ENCODE measurements at places on chromosomes 16 and 17.

GRCh38 chr17:80941171-80941570 lies 50.5 kb upstream of the CHMP6 start:
- no peak for DNase-seq

DNA sequence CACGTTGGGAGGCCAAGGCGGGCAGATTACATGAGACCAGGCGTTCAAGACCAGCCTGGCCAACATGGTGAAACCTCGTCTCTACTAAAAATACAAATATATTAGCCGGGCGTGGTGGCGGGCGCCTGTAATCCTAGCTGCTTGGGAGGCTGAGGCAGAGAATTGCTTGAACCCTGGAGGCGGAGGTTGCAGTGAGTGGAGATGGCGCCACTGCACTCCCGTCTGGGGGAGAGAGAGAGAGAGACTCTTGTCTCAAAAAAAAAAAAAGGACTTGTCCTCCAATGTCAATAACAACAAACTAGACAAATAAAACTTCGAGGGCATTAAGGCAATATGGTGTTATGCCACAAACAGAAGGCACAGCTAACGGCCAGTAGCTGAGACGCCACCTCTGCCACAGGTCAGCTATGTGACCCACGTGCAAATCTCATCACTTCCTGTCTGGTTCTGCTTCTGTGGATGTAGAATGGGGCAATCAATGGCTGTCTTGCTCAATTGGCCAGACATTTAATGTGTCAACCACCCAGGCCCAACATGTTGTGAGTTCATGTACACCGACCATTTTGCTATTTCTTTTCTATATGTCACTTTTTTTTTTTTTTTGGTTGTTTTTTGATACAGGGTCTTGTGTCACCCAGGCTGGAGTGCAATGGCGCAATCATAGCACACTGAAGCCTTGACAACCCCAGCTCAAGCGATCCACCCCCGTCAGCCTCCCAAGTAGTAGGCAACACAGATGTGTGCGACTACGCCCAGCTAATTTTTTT lies 834 bp upstream of the TXNDC11 start:
- no peak for DNase-seq

GRCh38 chr17:2174468-2175293 lies 119.8 kb downstream of the HIC1 start:
- no peak for DNase-seq

- no peak for DNase-seq
These were observed 46.5 kb upstream of the GINS3 start for GRCh38 chr16:58345574-58346354.

DNA sequence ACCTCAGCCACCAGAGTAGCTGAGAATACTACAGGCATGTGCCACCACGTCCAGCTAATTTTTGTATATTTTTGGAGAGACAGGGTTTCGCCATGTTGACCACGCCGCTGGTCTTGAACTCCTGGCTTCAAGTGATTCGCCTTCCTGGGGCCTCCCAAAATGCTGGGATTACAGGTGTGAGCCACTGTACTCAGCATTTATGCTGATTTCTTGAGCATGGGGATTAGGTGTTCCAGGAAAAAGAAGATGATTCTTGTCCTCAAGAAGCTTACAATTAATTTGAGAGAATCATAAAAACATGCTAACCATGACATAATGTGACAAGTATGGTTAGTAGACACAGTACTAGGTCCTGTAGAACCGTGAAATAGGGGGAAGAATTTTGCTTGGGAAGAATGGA lies 30.9 kb downstream of the NACA2 start:
- no peak for DNase-seq

DNA sequence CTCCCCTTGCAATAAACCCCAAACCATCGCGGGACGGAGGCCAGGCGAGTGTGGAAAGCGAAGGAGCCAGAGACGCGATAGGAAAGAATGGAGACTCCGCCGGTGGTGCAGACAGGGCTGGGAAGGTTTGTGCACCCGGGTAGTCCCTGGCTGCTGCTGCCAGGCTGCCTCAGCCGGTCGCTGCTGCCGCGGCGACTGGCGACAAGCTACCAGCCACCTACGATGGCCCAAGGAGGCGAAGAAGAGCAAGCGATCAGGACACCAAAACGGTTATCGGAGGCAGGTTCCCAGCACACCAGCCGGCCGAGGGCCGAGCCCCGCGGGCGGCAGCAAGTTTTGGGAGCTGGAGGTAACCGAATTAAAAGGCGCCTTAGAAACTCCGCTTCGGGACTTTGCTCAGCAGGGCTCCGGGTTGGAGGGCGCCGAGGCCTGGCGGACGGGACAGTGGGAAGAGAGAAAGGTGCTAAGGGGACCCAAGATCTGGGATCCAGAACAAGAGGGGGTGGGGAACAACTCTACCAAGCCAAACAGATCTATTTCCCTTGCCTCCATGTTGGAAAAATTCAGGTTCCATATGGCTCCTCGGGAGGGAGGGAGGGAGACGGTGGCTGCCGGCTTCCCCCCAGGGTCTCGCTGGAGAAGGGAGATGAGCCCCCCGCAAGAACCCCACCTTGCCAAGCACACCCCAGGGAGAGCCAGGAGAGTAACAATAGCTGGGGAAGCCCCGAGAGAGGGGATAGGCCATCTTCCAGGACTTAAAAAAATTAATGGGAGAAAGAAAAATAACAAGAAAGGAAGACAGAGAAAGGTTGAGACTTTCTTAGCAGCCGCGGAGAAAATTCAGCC lies 9.7 kb upstream of the HOXB2 start:
- no peak for DNase-seq

DNA sequence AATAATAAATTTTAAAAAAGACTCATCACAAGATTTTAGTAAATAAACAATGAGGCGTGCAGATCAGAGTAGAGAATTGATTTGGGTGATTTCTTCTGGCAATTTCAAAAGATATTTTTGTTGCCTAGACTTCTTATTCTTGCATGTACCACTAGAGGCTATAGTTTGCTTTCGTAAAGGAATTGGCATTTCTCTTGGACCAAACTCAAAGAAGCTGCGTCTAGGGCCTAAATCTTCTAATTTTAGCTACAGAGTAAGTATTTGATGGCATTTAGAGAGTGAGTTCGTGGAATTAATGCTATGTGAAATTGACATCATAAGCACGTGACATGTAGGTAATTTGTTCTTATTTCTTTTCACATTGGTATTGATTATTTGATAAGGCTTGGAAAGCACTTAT lies 24.4 kb upstream of the ABCC11 start:
- DNase-seq: no peak

DNA sequence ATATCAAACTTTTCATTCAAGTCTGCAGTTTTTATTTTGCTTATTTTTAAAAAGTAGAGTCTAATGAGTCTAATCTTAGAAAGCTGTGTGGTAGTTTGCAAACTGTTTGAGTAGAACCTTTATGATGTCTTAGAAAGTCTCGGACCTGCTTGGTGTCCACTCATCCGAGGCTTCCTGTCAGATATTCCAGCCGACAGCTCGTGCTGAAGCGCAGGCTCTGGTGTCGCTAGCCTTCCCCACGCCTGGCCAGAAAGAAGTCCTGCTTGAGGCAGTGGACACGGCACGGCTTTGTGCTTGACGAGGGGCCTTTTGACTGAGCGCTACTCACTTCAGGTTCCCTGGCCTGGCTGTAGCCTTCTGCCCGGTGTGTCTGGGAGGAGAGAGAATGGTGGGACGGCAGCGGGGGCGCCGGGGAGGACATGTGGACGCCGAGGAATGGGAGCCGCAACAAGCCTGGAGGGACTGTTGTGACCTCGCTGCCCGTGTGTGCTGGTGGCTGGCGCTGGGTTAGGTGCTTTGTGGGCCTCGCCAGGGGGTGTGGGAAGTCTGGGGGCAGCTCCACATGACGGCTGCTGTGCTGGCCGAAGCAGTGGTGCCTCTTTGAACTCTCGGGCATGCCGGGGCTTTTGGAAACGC lies 33.5 kb downstream of the BANP start:
- no peak for DNase-seq

- DNase-seq: no peak
These were observed 100.3 kb downstream of the TANC2 start for GRCh38 chr17:63066158-63066813.

- no peak for DNase-seq
These were observed 154.6 kb downstream of the NTN1 start for GRCh38 chr17:9175700-9176467.

DNA sequence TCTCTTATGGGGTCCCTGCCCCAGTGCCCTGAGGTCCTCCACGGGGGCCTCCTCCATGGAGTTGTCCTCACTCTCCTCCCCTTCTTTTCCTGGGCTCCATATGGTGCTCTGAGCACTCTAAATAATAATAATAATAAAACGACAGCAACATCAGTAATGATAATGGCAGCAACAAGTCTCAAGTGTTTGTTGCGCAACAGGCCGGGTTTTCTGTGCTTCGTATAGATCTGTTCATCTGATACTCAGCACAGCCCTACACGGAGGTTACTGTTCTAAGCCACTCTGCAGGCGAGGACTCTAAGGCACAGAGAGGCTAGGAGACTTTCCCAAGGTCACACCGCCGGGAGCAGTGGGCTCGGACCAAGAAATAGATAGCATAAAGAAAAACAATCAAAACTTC lies 13.7 kb downstream of the CIBAR2 start:
- DNase-seq: no peak

- peak; percentile 74 for DNase-seq
These were observed 1.2 kb upstream of the COG1 start for GRCh38 chr17:73191443-73192205.
